ENCODE measurements at places on chromosomes 1 and 21. TPM values are rescaled to one million over a fixed set of nuclear protein-coding genes. Genes with fewer than 3 reads are reported as not detected.

Gene GPR161
- 1.9 TPM for total RNA-seq

Gene MTARC2
- 47.9 TPM for total RNA-seq

Gene HHAT
- total RNA-seq: 8.3 TPM

Gene SELENON
- 16.1 TPM for total RNA-seq

Gene CR1L
- total RNA-seq: not detected

Gene TIAM1
- 1.7 TPM for total RNA-seq

Measured in Peyer's patch (tissue), 4 donors.